ENCODE measurements at places on chromosomes 4 and X.

DNA sequence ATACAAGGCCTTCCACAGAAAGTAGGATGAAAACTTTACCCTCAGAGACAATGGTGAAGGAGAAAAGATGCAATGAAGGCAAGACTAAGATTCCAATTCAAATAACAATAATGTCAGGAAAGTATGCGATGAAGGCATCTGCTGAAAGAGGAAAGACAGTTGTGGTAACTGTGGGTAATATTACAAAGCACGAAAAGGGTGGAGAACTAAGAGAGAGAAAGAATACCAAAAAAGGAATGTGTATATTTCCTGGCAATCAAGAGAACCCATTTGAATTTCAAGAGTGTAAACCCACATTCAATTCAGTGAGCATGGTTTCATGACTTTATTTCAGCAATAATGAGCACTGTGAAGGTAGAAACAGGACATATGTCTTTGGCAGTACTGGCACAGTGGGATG, 225.5 kb downstream of the PALLD start:
- ATAC-seq: no peak

GRCh38 chr4:145170223-145170622, 10.2 kb downstream of the OTUD4 start:
- no peak for ATAC-seq

GRCh38 chr4:31370866-31371465, 650.8 kb downstream of the PCDH7 start:
- ATAC-seq: no peak

GRCh38 chr4:139453041-139453370, 915 bp upstream of the RAB33B start:
- peak; percentile 73 for ATAC-seq

GRCh38 chrX:110794601-110795000, 1.0 kb downstream of the CHRDL1 start:
- no peak for ATAC-seq

DNA sequence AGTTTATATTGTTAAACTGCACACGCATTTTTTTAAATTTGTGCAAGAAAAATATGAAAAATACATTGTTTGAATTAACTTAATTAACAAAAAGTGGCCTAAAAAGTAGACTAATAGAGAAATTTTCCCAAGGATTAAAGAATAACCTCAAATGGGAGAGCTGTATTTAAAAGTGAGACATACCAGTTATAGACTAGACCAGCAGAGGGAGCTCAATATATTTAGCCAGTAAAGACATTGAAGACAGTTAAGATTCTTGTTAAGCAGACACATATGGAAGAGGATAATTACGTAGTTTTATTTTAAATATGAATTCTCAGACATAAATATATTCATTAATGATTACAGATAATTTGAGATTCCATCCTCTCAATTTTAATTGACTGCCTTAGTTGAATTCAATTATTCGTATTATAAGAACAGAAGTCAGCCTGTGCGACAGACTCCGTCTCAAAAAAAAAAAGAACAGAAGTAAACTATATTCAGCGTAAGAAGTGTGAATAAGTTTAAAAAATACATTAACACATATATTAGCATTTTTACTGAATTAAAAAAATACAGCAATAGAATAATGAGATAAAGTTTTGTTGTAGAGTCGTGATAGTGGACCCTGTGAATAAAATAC, 64.8 kb downstream of the GLRA3 start:
- no peak for ATAC-seq

GRCh38 chrX:105210258-105210657, 10.2 kb downstream of the TEX13A start:
- ATAC-seq: no peak

- no peak for ATAC-seq
Observed at GRCh38 chr4:119471259-119471658, 149.3 kb upstream of the FABP2 start.

DNA sequence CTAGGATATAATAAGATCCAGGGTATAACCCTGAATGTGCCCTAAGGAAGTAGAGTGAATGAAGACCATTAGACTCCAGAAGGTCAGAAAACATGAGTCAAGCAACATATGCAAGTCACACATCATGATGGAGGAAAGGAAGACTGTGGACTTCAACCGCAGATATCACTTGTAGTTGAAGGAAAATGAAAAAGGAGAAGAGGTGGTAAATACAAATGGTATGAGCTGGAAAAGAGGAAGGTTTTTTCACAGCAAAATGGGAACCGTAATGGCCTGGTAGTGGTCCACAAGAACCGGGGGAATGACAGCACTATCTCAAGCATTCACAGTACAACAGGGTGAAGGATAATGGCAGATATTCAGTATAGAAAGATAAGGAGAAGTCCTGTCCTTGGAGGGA, 5.2 kb upstream of the SCFD2 start:
- ATAC-seq: no peak

GRCh38 chr4:8701126-8702019, 108.8 kb downstream of the CPZ start:
- ATAC-seq: no peak

GRCh38 chr4:71269233-71269632, 69.6 kb upstream of the SLC4A4 start:
- no peak for ATAC-seq

- ATAC-seq: no peak
Observed at GRCh38 chrX:1354036-1355019, 17.7 kb downstream of the IL3RA start.

- ATAC-seq: peak; percentile 77
Observed at GRCh38 chr4:38306482-38307071, 346.4 kb downstream of the PTTG2 start.

DNA sequence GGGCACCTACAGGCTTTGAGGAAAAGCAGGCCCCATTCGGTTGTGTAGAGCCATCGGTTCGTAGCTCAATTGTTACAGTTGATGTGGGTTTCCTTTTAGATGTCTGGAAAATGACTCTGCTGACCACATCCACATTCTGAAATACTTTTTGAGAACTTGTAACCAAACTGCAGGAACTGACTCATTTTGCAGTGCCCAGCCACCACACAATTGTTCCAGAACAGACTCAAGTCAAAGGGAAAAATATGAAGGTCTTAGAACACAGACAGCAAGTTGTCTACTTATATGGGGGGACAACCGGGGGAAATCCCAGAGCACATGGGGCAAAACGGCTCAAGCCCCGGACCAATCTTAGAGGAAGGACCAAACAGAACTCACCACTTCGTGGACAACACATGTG, 557.6 kb upstream of the DIPK2B start:
- peak; percentile 73 for ATAC-seq

- peak; percentile 35 for ATAC-seq
Observed at GRCh38 chr4:2247128-2248043, 5.5 kb upstream of the HAUS3 start.

GRCh38 chrX:64184396-64184795, 21.1 kb downstream of the AMER1 start:
- no peak for ATAC-seq

DNA sequence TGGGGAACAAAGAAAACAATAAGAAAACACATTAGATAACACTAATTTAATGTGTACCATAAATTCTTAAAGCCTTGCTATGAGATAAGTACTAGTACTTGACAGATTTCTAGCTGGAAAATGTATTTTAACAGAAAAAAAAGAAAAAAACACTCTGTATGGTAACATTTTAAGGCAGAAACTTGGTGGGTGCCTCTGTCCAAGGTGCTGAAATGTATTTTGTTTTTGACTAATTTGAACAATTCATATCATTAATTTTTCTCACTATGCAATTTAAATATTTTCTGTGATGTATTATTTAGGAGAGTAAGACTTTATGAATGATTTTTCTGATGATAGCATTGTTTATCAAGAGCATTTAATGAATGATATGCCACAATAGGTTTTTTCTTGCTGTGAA, 107.5 kb downstream of the GABRG1 start:
- ATAC-seq: no peak

DNA sequence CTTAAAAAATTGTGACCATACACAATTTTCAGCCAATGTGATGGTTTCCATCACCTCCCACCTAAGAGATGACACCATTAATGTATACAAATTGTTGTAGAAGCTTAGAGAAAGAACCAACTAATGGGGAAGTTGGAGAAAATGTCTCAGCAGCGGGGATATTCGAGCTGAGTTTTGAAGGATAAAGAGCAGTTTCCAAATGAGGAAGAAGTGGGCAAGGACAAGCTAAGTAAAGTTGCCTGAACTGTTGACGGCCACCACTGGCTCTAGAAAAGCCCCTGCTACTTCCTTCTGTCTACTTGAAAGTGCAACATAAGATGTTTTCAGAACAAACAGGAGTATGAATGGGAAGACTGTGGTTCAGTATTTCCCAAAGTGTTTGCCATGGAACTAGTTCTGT, 92.0 kb downstream of the CHRNA9 start:
- ATAC-seq: no peak

- ATAC-seq: no peak
Observed at GRCh38 chr4:73976217-73976616, 5.6 kb downstream of the PF4 start.

- peak; percentile 56 for ATAC-seq
Observed at GRCh38 chr4:26161030-26161824, 159.6 kb upstream of the RBPJ start.

DNA sequence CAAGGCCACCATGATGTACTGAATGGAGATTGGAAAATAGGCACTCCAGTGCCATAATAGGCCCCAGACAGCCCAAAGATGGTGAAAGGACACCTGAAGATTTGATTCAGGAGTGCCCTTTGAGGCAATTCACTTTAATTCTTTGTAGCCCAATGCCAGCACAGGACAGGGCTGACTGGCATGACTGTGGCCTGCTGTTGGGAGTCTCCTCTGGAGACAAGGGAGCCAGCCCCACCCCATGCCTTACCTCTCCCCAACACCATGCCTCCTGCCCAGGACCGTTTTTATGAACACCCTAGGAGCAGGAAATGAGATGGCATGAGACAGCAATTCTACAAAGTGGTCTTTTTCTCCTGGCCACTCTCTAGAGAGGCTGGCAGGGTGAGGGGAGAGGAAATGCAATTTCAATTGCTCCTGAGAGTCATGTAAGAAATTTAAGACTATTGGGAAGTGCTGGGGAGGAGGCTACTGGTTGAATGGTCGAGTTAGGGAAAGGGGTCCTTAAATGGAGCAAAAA, 94.2 kb upstream of the MAMLD1 start:
- ATAC-seq: no peak

DNA sequence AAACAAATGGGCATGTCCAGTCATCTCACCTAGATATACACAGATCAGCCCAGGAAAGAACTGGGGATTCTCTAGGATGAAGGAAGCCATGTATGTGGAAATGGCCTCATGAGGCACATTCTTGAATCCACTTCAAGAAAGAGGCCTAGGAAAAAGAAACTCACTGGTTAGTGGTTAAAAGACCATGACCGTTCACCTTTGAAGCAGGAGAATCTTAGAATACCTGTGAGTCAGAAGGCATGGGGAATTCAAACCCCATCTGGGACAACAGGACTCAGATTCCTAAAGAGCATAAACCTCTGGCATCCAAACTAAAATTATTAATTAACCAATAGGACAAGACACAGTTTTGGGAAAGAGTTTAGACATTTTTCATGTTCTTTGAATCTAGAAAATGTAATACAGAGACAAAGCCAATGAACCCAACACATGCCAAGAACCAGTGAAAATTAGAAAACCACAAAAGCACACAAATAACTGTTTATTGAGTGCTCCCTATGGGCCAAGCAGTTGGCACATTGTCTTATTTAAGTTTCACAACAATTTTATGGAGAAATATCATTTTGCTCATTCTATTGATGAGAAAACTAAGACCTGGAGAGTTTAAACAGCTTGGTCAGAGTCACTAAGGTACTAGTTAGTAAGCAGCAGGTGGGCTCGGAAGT, 97.5 kb downstream of the NPNT start:
- ATAC-seq: no peak

- peak; percentile 81 for ATAC-seq
Observed at GRCh38 chr4:118284169-118284568, 68.6 kb downstream of the PRSS12 start.

GRCh38 chrX:88940904-88941303, 193.9 kb downstream of the CPXCR1 start:
- no peak for ATAC-seq

GRCh38 chrX:65598559-65599147, 64.1 kb upstream of the LAS1L start:
- no peak for ATAC-seq

DNA sequence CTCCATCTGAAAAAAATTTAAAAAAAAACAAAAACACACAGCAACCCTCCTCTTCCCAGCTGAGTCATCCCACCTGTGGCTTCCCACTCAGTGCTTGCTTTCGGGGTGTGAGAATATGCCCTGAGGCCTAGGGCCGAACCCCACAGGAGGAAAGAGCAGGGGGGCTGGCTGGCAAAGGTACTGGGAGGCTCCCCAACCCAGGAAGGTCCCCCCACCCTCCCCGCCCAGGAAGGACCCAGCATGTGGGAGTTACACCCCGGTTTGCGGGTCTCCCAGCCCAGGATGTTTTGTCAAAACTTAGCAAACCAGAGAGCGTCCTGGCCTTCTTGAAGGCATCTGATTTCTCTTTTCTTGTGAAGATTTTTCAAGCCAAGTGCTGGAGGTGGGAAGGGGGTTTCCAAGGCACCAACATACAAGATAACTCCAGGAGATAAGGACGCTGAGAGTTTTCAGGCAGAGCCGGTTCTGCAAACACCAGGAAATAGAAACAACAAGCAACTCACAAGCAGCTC, 25.7 kb upstream of the CSF2RA start:
- no peak for ATAC-seq

- no peak for ATAC-seq
Observed at GRCh38 chrX:148530464-148531077, 30.2 kb downstream of the AFF2 start.

DNA sequence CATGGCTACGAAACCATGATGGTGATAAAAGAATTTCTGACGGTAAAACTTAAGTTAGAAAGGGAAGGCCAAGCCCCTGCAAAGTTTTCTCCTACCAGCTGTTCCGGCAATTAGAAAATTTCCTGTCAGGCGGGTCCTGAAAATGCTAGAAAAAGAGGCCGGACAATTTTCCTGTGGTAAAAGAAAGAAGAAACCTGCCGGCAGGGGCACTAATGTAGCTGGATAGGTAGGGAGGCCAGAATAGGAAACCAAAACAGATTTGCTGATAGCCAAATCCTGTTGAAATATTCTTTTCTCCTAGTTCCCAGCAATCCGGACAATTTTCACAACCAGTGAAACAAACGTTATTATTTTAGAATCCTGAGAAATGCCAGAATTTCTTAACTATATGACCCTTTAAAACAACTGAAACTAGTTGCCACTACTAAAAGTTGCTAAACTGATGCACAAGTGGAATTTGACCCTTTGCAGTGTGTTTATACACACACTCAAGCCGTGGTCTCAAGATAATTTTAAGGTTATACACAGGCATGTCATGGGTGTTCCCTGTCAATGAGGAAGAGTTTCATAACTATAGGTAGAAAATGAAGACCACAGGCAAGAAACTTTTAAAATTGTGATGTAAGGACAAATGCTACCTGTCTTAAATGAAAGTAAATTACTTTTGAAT, 47.7 kb downstream of the RPS6KA3 start:
- ATAC-seq: no peak

GRCh38 chrX:105483011-105483410, 262.5 kb upstream of the TEX13A start:
- ATAC-seq: no peak

All from stimulated activated memory B cell treated with anti-CD40 and anti-IgM and Interleukin-4, amounts not matched to agents 10 μg/mL and 1 μg/mL and 100 μg/mL, for 72 hours (primary cell).